T1000 (cell line): ENCODE measurements at places on chromosomes 16 and 17.

DNA sequence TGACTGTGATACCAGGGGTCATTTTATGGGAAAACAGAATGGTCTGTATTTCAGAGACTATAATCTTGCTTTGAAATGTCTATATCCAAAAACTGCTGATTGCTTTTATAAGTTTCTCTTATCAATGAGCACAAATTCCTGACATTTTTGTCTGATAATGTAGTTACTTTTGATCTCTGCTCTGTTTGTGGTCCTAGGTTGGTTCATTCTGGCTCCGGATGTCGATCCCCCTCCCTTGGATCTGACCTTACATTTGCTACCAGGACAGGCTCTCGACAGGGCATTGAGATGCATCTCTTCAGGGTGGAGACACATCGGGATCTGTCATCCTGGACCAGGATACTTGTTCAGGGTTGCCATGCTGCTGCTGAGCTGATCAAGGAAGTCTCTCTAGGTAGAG lies 27.3 kb upstream of the VPS4A start:
- DNase-seq = no peak

DNA sequence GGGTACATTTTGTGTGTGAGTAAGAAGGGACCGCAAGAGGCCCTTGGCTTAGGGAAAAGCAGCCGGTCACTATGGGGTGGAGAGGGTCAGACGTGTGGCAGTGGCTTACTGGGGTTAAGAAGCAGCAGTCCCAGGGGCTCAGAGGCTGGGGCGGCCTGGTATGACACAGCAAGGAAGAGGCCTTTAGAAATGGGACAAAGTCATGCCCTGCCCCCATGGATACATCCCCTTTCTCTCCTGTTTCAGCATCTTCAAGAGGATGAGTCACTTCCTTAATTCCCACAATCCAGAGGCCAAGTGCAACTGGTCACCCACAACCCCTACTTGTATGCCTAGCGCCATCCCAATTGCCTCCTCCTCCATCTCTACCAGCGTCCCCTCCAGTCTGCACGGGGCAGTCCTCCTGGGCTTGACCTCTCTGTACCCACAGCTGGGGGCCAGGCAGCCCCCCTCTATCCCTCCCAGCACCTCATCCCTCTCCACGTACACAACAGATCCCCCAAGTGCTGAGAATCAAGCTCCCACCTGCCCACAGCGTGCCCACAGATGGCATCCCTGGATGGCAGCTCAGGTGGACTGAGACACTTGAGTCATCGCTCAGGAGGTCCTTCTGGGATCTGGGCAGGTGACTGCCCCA lies 6.9 kb upstream of the EFTUD2 start:
- peak; percentile 48 for DNase-seq

- no peak for DNase-seq
Observed at GRCh38 chr16:58515871-58516767, 802 bp downstream of the SETD6 start.

- DNase-seq = no peak
Observed at GRCh38 chr16:23062524-23062923, 86.7 kb downstream of the USP31 start.

DNA sequence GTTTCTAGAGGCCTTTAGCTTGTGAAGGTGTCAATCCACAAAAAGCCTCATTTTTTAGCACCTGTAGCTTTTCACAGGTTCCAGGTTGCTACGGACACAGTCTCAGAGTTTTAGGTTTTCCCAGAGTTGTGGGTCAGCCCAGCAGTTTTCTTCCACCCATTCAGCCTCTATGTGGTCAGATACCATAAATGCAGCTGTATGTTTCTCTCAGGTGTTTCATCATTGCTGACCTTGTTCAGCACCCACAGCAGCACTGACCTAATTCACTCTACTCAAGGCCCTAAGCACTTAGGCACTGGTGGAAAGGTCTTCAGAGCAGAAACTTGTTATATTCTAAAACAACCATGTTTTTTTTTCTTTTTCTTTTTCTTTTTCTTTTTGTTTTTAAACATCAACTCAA lies 15.0 kb upstream of the SPACA3 start:
- DNase-seq = no peak

DNA sequence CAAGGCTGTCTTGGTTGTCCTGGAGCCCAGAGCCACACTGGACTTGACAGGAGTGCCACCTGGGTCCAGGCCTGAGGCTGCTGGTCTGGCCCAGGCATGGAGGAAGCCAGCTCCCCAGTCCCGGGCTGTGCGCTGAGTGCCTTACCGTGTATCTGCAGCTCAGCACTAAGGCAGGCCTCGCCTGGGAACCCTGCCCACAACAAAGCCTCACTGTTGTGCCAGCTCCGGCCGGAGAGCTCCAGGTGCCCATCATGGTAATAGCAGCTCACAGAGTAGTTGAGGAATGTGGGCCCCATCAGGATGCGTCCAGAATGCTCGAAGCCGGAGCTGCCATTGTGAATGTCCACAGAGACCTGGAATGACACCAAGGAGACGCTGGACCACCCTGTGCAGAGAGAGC lies 72.2 kb downstream of the RMI2 start:
- no peak for DNase-seq

DNA sequence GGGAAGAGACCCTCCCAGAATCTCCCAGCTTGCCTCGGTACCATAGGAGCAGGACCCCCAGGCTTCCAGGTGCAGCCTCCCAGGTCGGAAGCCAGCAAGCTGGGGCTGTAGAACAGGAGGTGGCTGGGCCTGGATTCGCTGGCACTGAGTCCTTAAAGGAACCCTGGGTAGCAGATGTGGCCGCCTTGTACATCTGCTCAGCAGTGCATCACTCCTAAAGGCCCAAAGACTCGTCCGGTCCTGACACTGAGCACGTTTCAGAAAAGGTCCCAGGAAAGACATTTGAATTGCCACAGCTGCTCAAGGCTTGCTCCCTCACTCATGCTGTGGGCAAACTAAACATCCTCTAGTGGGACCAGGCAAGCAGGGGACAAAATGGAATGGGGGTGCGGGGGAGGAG lies 172.8 kb downstream of the RAB11FIP4 start:
- DNase-seq = no peak

DNA sequence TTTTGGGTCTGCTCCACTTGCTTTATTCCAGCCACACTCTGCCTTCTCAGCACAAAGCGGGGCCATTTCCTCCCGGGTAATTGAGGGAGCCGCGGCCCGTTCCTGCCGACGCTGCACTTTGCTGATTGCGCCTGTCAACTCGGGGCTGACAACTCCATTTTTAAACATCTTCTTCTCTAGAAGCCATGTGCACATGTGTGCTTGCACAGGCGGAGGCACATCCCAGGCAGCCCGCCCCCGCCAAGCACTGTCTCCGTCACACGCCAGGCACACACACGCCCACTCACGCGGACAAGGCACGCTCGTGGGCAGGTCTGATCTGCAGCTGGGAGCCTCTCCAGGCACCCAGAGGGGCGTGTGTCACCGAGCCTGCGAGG lies 63.2 kb downstream of the ENGASE start:
- DNase-seq = no peak

- DNase-seq = no peak
Observed at GRCh38 chr17:17873450-17873991, 36.7 kb upstream of the SREBF1 start.

DNA sequence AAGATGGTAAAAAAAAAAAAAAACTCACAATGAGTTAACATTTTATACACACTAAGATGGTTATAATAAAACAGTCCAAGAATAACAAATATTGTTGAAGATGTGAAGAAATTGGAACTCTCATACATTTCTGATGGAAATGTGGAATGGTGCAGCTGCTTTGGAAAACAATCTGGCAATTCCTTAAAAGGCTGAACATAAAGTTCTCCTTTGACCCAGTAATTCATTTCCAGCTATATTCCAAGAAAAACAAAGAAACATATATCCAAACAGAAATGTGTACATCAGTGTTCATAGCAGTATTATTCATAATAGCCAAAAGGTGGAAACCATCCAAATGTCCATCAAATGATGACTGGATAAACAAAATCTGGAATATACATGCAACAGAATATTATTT lies 97.3 kb upstream of the NETO2 start:
- DNase-seq = no peak

- DNase-seq = no peak
Observed at GRCh38 chr16:74560912-74561311, 46.0 kb downstream of the GLG1 start.

GRCh38 chr17:34207572-34207971 lies 47.5 kb upstream of the CCL2 start:
- DNase-seq = no peak

DNA sequence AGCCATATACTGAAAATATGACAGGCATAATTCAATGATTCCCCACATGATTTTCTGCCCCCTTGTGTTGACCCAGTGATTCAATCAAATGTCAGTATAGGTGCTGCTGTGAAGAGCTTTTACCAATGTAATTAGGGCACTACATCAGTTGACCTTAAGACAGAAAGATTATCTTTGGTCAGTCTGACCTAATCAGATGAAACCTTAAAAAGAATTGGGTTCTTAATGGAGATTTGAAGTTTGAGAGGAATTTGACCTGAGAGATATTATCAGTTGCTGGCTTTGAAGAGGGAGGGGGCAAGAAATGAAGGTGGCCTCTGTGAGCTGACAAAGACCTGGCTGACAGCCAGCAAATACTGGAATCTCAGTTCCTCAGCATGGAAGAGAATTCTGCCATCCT lies 358.7 kb upstream of the CA10 start:
- no peak for DNase-seq

DNA sequence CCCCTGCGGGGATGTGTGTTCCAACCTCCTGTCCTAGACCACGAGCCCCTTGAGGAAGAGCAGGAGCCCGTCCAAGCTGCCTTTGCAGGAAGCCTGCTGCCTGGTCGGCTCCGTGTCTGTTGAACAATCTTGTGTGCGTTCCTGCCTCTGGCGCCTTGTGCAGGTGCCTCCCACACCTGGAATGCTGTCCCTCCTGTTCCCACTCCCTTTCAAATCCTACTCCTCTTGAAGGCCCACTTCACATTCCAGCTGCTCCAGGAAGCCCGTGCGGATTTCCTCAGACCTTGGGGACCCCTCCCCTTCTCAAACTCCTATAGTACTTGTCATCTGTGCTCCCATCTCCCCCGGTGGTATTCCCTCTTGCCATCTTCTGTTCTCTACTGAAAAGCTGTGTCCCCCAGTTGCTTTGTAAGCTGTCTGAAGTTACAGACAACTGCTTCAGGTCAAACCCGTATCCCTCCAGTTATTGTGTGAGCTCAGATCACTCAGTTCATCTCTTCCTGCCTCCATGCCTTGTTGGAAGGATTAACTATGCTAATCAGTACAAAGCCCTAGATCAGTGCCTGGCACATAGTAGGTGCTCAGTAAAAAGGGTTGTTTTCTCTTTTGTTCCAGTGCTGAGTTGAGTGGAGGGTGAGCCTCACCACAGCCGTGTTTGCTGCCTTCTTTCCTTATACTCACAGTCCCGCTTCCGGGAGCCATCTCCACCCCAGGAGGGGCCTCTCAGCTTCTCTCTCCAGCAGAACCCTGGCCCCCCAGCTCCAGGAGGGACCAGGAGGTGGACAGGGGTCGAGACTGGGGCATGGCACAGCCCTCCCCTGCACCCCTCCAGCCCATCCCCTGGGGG lies 241.8 kb upstream of the CIBAR2 start:
- DNase-seq = no peak

GRCh38 chr16:14278749-14279148 lies 207.6 kb downstream of the MRTFB start:
- DNase-seq = no peak

DNA sequence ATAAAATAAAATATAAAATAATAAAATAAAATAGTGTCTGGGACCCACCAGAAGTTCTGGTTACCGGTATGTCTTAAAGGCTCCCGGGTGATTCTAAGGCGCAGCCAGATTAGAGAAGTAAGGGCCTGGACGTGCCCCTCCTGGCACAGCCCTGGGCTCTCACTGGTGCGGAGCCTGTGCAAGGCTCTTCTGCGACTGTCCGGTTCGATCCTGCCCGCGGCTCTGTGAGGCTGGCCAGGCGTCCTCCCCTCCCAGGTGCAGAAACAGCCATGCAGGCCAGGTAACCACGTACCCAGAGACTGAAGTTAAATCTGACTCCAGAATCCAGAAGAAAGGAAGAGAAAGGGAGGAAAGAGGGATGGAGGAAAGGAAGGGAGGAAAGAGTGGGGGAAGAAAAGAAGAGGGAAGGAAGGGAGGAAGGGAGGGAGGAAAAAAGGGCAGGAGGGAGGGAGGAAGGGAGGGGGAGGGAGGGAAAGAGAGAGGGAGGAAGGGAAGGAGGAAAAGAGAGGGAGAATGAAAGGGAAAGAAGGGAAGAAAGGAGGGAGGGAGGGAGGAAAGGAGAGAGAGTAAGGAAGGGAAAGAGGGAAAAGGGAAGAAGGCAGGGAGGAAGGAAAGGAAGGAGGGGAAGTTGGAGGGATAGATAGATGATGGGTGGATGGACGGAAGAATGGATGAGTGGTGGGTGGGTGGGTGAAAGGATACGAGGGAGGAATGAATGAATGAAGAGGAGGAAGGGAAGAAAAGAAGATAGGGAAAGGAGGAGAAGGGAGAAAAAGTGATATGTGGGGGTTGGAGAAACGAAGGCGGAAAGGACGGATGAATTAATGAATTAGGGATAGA lies 42.3 kb downstream of the C16orf82 start:
- no peak for DNase-seq

DNA sequence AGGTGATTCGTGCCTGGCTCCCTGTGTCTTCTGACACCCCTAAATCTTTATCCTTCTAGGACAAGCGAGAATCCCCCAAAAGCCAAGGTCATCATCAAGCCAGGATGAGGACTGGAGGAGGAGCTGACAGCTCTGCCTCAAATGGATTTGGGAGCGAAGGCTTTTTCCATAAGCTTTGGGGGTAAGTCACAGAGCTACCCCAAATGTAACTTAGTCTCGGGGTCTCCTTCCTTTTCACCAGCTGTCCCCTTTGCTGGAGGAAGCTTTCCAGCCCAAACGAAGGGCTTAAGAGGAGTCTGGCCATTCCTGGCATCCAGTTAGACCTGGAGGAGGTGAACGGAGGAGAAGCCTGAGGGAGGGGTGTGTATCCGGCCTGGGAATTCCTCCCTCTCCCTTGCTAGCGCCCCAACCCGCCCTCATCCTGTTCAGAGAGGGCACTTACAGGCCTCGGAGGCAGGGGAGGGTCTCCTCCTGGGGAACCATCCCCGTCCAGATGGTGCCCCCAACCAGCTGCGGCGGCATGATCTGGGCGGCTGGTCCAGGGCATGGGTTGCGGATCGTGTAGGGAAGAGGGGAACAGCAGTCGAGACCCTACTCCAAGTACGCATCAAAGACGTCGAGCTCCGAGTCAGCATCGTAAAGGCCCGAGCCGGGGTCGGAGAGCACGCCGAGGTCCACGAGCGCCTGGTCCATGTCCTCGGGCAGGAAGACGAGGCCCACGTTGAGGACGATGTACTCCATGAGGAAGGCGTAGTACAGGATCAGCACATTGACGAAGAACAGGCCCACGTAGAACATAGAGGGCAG lies 938 bp downstream of the DEXI start:
- no peak for DNase-seq

- no peak for DNase-seq
Observed at GRCh38 chr16:56817938-56818337, 47.1 kb upstream of the SLC12A3 start.

GRCh38 chr16:77838597-77839255 lies 50.4 kb downstream of the VAT1L start:
- DNase-seq = no peak
